ENCODE measurements at places on chromosomes 3 and 15.

DNA sequence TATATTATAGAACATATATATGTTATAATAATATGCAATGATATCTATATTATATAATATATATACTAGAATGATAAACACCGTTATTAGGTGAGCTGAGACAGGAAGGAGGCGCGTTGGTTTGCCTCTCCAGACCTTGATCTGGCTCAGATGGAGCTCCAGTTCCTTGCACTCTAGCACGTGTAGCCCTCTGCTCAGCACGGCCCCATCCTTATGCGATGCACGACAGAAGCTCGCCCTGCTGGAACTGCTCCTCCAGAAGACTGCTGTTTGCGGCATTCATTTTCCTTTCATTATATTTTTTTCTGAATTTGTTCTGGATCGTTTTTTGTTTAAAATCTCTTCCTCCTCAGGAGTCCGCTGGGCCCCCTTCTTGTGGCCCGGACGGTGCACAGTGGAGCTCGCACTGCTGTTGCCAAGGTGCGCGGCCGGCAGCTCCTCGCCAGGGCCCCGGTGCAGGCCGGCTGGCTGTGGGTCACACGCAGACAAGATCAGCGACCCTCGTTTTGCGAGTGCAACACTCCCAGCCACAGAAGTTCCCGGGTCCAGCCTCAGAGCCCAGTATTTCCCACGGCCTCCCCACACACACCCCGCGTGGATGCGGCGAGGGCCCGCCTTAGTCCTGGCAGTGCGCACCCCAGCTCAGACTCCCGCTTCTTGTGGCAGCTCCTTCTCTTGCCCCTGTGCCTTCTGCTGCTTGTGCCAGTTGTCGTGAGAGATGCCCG is 112.2 kb downstream of the CHL1 start:
- no peak for DNase-seq

DNA sequence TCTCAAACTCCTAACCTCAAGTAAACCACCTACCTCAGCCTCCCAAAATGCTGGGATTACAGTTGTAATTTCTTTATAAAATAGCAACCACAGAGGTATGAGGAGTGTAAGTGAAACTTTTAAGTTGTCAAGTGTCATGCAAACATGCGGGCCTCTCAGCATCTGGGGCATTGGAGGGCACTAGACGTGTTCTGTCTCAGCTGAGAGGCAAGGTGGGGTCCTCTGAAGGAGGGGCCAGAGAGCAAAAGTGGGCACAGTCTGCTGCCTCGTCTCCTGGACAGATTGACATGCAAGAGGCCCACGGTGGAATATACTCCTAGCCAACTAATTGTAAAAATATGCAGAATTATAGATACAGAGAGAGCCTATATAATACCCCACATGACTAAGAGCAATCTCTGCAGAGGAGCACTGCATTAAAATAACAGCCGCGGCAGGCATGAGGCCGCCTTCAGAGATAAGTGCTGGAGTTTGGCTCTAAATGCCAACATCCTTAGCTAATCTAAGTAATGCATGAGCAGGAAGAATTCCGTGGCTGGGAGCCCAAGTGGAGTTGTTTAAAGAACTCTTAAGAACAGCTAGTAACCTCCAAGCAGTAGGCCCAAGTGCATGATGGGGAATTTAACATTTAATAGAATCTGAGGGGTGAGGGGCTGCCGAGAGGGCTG is 87.8 kb upstream of the RNU6-1 start:
- no peak for DNase-seq

DNA sequence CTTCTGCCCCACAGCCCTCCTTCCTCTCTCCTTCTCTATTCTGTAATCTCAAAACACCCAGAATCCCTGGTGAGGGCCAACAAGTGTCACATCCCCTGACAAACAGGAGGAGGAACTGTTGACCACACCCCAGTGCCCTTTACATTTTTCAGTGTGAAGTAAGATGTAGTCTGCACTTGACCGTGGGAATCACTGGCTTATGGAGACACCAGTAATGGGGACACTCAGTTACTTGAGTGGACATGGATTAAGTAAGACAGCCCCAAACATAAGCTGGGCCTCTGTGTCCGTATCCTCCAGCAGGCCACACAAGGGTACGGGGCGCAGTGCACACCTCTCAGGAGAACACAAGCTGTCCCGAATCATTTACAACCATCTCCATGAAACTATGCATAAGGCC is 28.4 kb upstream of the LIMD1 start:
- no peak for DNase-seq

DNA sequence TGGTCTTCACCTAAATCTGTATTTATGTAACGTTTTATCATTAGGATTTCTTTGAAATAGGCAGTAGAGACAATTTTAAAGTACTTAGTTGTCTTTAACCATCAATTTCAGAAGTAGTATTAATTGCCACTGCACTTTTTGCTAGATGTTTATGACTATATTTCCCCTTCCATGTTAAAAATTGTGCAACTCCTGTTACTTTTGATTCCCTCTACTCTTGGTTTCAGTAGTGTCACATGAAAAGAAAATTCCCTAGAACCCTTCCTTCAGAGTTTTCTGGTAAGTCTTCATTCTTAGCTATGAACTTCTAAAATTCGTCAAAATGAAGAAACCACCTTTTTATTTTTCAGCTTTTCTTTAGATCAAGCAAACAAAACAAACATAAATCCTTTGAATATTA is 7.1 kb downstream of the PIAS1 start:
- no peak for DNase-seq

- no peak for DNase-seq
These were observed 17.9 kb downstream of the EPHB3 start for GRCh38 chr3:184579513-184579912.

- no peak for DNase-seq
These were observed 342.5 kb upstream of the NR2F2 start for GRCh38 chr15:95987886-95988573.

- no peak for DNase-seq
These were observed 3.4 kb upstream of the FAM43A start for GRCh38 chr3:194682189-194682693.

DNA sequence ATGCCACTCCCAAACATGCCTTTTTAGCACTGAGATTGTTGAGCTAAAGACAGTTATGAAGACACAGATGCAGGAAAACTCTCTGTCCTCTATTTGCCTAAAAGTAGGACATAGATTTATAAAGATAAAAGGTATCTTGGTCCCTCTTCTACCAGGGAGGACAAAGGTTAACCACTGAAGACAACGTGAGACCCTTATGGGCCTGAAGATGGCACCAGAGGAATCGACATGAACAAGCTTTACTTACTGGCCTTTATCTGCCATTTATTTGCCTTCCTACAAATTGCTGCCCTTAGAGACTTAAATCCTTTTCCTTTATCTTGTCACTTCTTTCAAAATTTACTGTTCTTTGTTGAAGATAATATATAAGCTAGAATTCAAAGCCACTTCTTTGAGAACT is 109.7 kb upstream of the FAM3D start:
- DNase-seq = no peak

GRCh38 chr3:17050506-17050905 is 165.8 kb downstream of the PLCL2 start:
- no peak for DNase-seq

- DNase-seq = no peak
These were observed 597 bp downstream of the P2RY12 start for GRCh38 chr3:151383956-151384355.

GRCh38 chr3:69011096-69011730 is 2.3 kb downstream of the EOGT start:
- DNase-seq = no peak

DNA sequence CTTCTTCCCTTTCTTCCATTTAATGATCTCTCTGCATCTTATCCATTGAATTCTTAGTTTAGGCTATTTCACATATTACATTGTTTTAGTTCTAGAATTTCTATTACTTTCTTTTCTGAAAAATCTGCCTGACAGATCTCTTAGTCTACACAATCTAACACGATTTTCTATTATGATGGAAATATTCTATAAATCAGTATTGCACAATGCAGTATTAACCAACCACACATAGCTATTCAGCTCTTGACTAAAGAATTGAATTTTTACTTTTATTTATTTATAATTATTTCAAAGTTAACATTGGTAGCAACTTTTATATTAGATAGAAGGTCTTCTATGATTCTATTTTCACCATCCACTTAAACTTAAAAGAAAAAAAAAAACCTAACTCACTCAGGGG is 36.2 kb upstream of the GOLGA8A start:
- DNase-seq = no peak

GRCh38 chr15:22872936-22873701 is 34.7 kb downstream of the NIPA2 start:
- no peak for DNase-seq

DNA sequence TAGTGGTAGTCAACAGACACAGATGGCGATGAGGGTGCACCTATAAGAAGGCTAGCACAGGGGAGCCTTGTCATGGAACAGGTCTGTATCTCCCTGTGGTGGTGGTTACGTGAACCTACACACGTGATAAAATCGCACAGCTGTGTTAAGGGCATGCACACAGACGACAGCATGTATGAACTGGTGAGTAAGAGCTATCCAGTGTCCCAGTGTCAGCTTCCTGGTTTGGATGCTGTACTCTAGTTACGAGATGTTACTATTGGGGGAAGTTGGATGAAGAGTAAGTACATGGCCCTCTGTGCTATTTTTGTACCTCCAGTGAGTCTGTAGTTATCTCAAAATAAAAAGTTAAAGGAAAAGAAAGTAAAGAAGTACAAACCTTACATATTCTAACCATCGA is 38.2 kb downstream of the MTMR10 start:
- DNase-seq = no peak

GRCh38 chr15:83462026-83462425 is 14.9 kb downstream of the SH3GL3 start:
- DNase-seq = no peak

DNA sequence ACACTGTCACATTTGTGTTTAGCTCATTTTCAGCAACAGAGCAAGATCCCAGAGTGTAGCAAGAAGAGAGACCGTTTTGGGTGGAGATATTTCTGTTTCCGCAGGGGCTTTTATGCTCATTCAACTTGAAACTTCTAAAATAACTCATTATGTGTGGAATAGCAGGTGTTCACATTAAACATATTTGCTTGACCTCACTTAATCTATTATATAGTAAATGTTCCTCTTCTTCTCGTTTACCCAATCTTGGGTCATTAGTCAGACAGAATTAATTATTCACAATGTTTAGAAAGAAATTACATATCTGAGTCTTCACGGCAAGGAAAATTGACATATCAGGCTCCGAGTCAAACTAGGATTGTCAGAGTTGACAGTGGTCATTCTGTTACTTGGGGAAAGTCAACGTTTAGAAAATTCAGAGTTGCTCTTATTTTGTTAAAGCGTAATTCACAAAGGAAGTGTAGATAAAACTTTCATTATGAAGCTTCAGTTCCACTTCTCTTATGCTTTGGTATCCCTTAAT is 222.9 kb downstream of the TPRG1 start:
- no peak for DNase-seq

GRCh38 chr3:89584398-89584797 is 477.0 kb downstream of the EPHA3 start:
- no peak for DNase-seq

DNA sequence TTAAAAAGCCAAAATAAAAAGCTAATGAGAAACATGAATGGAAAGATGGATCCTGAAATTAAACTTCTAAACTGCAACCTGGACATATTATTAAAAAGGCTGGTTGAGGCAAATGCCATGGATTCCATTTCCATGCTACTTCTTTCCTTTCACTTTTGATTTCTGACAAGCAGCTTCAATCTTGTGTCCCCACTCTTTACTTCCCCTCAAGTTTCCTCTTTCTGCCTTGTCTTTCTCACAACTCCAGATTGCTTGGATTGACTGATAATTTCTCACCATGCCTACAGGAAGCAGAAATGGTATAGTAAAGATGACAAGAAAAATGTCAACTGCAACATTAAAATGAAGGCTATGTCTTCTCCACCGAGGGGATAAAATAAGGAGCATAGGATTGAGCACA is 1136.7 kb downstream of the TUSC7 start:
- DNase-seq = no peak

DNA sequence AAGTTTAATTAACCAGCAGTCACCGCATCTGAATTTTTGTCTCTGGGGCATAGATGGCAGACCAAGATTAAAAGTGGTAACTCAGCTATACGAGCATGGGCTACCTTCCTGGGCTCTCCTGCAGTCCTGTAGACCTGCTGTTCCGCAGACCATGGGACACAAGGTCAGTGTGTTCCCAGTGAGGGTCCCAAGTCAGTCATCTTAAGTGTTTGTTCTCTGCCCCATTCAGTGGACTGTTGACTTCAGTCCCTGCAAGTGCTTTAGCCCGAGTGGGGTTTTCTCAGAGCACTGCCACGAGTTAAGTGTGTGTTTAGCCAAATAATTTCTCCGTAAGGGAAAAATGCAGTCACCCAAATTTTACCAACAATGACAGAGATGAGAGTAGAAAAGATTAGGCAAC is 4.9 kb upstream of the EXOG start:
- no peak for DNase-seq

- DNase-seq = no peak
These were observed 106.5 kb downstream of the KCNAB1 start for GRCh38 chr3:156226676-156227420.

GRCh38 chr3:127420829-127421228 is 133.0 kb upstream of the PRR20G start:
- no peak for DNase-seq

DNA sequence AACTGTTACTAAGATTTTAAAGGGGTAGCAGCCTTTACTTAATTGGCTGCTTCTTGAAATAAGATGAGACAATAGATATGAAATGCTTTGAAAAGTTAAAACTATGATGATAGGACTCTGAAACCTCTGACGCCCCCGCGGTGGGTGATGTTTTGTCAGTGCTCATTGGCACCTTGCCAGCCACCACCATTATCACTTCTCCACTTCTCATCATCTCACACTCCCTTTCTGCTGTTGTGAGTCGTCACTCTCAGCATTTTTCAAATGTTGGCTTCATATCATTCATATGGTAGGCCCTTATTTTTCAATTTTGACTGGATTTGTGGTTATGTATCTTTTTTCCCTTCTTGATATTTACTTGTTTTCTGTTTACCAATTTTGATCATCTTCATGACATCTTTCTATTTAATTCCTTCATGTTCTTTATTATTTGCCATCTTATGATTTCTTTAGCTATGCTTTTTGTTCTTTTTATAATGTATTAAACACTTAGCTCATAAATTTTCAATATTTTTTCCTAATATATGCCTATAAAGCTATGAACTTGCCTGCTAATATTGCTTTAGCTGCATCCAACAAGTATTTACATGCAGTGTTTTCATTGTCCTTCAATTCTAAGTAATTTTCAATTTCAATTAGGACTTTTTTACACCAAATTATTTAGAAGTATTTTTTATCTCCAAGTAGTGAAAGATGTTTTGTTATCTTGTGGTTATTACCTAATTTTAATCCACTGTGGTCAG is 30.3 kb upstream of the SKOR1 start:
- DNase-seq = no peak

- no peak for DNase-seq
These were observed 17.5 kb upstream of the RBP1 start for GRCh38 chr3:139557041-139557440.
